Activated CD8-positive, alpha-beta memory T cell treated with anti-CD3 and anti-CD28 coated beads, Interleukin-2, amount 50 U/mL, for 4 hours (primary cell): ENCODE measurements at places on chromosomes 2 and 18.

DNA sequence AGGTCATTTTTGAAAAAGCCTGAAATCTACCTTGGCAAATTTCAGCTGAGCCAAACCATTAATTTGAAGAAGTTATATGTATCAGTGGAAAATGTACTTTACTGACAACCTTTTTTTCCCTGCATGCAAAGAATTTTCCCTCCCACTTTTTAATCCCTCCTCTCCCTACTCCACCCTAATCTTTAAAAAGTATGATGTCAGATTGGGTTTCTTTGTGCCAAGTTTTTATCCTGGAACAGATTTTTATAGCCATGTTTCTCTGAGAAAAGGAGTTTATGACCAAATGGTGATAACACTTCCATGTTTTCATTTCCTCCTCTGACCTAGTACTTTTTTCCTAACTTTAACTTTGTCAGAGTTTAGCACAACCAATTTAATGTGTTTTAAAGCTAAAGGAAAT lies 250.3 kb upstream of the FOSL2 start:
- DNase-seq = no peak

GRCh38 chr18:77811503-77811902 lies 561.9 kb downstream of the GALR1 start:
- DNase-seq = no peak

- no peak for DNase-seq
Measured at GRCh38 chr2:232891621-232892071, 21.6 kb downstream of the SNORC start.

DNA sequence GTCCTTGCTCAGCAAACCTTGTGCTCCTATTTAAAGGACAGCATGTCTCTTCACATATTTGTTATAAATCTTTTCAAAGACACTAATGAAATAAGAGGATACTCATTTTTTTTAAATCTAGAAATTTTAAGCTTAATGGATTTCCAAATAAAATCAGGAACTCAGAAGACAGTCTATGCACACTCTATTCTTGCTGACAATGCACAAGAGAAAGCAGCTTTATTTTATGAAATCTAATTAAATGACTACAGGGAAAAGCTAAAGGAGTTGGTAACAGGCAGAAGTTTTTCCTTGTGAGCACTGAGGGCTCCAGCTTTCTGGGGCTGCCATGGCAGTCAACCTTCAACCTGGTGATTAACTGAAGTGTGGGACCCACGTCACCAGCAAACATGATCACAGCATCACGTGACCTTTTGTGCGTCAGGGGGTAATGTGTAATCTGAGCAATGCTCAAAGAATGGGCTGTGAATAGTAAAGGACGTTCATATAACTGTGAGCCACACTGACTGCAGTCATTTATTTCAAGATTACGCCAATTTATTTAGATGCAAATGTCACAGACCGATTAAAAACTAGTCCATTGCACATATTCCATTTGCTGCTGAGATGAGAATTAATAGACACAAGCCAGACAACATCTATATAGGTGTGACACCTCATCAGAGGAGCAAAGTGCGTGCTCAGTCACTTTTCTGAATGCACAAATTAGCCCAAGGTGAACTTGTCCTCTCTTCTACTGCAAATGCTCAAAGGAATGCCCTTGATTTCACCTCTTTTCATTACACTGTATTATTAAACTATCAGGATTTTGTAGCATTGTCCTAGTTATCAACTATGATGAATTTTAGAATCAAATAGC lies 11.6 kb upstream of the DNER start:
- DNase-seq = no peak

GRCh38 chr2:187360286-187360685 lies 87.8 kb downstream of the CALCRL start:
- DNase-seq = no peak

DNA sequence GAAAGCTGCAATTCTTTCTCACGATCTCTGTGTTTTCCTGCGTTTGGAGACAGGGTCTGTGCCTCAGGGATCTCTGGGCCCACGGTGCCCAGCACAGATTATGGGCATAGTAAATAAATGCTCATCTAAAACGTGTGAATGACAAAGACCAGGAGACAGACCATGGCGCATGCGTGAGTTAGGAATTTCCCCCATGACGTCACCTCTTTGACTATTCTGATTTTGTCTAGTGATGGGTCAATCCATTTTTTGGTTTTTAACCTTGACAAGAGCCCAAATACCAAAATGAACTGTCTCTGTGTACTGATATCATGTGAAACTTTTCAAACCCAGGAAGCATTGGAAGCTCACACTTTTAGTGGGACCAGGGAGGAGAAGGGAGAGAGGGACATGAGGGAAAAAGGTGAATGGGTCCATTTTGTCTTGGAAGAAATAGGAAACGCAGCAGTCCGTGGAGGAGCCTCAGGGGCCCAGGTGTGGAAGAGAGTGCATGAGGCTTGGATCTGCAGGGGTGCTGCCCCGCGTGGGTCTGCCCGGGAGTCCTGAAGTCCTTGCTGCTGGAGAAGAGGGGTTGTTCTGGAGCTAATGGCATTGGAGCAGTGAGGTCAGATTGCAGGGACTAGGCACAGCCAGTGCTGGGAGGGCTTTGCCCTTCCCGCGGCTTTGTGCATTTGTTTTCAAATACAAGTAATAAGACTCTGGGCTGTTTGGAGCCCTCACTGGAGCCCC lies 172.2 kb downstream of the ASB1 start:
- no peak for DNase-seq

GRCh38 chr2:80086831-80087230 lies 217.7 kb downstream of the LRRTM1 start:
- DNase-seq = no peak

- no peak for DNase-seq
Measured at GRCh38 chr2:156437272-156437930, 1.2 kb downstream of the GPD2 start.

DNA sequence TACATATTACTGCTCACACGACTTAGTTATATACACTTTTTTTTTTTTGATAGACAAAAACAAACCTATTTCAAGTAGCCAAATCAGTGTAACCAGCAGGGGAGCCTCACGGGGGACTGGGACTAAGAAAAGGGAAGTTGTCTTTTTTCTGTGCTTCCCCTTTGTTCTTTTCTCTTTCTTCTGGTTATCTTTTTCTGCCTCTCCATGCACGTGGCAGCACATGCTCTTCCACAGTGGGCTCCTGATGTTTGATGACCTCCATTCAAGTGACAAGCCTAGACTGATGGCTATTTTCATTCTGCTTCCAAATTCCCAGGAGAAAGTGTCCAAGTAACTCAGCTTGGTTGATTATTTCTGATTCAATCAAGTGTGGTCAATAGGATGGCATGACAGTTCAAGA lies 98.2 kb upstream of the STK39 start:
- no peak for DNase-seq

DNA sequence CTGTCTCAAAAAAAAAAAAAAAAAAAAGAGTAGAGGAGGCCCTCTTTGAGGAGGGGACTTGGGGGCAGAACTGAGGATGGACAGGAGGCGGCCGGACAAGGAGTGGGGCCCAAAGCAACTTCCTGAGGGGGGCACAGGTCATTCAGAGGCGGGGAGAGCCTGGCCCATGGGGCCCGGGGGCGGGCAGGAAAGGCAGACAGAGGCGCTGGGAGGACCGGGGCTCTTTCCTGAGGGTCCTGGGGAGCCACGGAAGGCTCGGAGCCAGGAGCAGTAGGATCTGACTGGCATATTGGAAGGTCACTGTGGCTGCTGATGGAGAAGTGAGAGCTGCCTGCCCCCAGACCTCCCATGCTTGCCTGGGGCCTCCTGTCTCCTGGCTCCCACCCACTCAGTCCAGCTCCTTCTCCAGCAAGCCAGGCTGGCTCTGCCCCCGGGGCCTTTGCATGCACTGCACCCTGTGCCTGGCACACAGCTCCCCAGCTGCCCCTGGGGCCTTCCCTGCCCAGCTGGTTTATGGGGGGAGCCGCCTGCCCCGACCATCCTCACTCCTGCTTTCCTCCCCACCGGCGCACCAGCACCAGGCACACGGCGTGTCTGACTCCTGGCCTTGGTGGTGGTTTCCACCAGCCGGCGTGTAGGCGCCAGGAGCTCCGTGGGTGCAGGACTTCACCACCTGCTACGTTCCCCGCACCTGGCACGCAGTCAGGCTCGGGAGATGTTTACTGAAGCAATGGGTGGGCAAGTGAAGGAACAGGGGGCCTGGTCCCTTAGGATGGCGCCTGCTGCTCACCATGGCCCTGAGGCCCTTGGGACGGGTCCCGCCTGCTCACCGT lies 5.6 kb downstream of the ESPNL start:
- peak; percentile 9 for DNase-seq

GRCh38 chr2:207896525-207897285 lies 127.0 kb upstream of the FZD5 start:
- no peak for DNase-seq

GRCh38 chr2:187774551-187775071 lies 220.4 kb upstream of the TFPI start:
- no peak for DNase-seq

GRCh38 chr2:225164401-225165050 lies 122.3 kb upstream of the DOCK10 start:
- DNase-seq = no peak

GRCh38 chr18:64379662-64380061 lies 230.8 kb upstream of the LINC00305 start:
- no peak for DNase-seq

DNA sequence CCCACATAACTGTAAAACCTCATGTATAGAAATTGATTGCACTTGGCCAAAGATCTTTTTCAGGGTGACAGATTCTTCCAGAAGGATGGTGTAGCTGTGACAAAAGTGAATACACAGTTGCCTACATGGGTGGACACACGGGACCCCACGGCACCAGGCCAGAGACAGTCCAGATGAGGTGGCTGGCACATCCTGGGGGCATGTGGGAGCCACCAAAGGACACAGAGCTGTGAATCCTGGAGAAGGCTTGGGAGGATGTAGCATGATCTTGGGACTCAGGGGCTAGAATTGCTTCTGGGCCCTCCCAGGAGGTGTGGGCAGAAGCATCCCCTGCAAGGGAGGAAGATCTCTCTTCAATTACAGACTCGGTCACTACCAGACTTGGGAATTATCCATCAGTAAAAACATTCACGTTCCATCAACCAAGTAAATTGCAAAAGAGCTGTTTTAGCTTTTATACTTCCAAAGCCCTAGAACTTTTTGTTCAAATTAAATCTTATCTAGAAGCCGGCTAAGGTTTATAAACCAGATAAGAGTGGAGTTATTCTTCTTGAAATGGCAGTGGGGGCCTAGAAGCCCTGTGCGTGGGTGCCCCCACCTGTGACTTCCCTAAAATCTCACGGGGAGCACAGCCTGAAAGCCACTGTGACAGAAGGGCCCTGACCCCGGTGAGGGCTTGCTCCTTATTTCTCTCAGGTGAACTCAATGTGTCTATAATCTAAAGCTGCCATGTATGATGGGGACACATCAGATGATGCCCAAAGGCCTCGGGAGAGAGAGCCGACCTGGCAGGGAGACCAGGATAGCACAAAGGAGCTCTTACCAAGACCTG lies 81.7 kb downstream of the SEPTIN10 start:
- no peak for DNase-seq

DNA sequence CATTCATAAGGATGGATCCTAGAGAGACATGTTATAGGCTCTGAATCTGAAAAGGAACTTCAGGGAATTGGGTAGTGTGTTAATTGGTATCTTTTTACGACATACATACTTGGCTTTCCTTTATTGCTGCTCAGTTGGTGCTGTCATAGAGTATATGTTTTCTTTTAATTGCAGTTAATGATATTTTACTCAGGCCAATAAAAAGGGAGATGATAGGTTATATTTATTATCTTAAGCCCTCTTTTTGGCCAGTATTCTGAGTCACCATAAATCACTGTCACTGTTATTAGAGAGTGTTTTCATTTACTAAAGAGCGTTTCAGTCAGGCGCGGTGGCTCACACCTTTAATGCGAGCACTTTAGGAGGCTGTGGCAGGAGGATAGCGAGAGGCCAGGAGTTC lies 47.6 kb downstream of the RALBP1 start:
- no peak for DNase-seq

DNA sequence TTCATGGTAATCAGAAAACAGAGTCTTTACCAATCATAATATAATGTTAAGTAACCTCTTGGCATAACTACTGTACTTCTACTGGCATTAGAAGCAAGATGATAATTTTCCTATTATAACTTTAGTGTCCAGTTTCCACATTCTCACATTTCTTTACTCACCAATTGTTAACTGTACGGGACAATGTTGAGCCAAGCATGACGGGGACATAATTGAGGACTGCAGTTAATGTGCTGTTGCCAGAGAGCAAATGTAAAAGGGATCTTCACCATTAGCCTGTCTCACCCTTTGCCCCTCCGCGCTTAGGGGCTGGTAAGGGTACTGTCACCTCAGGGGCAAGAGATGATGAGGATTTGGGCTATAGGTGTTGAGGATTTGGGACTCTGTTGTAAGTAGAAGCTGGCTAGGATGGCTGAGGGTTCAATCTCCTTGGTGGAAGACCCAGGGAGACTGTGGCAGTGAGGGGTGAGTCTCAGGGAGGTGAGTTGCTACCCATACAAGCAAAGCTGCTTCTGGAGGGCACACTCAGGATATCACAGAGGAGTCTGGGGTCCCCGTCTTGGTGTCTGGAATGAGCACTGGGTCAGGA lies 54.4 kb upstream of the IL1RL1 start:
- no peak for DNase-seq

GRCh38 chr2:207230261-207231105 lies 64.7 kb upstream of the KLF7 start:
- DNase-seq = no peak

DNA sequence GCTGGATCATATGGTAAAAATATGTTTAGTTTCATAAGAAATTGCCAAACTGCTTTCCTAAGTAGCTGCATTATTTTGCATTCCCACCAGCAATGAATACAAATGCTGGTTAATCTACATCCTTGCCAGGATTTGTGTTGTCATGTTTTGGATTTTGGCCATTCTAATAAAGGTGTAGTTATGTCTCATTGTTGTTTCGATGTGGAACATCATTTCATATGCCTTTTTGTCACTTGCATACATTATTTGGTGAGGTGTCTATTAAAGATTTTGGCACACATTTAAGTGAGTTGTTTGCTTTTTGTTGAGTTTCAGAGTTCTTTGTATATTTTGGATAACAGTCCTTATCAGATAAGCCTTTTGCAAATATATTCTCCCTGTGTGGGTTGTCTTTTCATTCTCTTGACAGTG lies 299.2 kb upstream of the TFPI start:
- DNase-seq = no peak

DNA sequence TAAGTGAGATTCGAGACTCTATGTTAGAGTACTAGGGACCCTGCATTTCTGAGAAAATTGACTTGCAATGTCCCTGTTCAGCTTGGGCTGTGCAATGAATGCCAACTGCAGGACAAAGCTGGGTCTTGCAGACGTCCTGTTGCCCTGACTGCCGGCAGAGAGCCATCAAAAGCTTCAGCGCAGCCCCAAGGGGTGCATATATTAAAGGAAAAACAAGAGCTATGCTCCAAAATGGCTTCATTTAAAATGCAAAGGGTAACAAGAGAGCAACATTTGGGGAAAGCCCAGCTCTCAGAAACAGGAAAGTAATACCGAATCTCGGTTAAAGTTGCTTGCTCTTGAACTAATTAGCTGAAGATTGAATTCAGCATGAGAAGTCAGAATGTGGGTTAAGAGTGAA lies 110.9 kb upstream of the PNPT1 start:
- DNase-seq = no peak

- no peak for DNase-seq
Measured at GRCh38 chr2:190214426-190215194, 105.0 kb downstream of the HIBCH start.

- DNase-seq = no peak
Measured at GRCh38 chr2:241226723-241227572, 38.5 kb downstream of the ANO7 start.

- DNase-seq = no peak
Measured at GRCh38 chr18:50092245-50092805, 102.6 kb downstream of the MYO5B start.

- DNase-seq = no peak
Measured at GRCh38 chr2:120670371-120670770, 65.3 kb upstream of the GLI2 start.
